ENCODE measurements at places on chromosomes 5 and 9.

DNA sequence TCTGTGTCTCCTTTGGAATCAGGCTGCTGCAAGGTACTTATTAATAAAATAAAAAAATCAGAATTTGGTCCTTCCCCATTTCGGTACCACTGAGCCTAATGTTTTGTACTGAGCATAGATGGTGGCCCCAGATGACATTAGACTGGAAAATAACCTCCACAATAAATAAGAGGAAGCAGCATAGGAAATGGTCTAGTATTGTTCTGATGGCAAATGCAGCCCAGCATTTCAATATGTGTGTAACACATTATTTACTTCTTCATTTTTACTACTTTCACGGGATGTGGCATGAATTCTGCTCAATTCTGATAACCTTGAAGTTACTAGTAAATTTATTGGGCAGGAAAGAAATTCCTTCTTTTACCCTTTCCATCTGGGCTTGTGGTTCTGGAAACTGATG lies 295.6 kb downstream of the ADGRV1 start:
- DNase-seq, result no peak

DNA sequence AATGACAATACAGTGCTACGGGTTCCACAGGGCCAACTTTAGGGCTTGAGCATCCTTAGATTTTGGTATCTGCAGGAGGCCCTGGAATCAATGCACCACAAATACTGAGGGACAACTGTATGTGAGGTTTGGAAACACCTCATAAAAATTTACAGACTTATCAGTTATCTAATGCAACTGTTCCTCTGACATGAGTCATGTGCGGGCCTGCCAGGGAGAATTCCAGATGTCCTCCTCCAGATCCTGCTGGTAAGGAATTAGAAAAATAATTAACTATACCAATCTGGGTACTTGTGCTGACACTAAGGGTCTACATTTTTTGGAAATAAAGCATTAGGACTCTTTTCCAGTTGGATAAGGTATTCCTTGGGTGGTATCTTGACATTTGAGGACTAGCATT lies 333.3 kb downstream of the ARRDC3 start:
- no peak for DNase-seq

GRCh38 chr5:98727686-98728085 lies 45.8 kb upstream of the RGMB start:
- DNase-seq, result no peak

- DNase-seq, result no peak
Measured at GRCh38 chr5:43041669-43042175, 1.6 kb upstream of the ANXA2R start.

GRCh38 chr9:2286333-2286705 lies 271.2 kb downstream of the SMARCA2 start:
- no peak for DNase-seq

- DNase-seq, result no peak
Measured at GRCh38 chr5:139797856-139798510, 2.4 kb downstream of the PSD2 start.

DNA sequence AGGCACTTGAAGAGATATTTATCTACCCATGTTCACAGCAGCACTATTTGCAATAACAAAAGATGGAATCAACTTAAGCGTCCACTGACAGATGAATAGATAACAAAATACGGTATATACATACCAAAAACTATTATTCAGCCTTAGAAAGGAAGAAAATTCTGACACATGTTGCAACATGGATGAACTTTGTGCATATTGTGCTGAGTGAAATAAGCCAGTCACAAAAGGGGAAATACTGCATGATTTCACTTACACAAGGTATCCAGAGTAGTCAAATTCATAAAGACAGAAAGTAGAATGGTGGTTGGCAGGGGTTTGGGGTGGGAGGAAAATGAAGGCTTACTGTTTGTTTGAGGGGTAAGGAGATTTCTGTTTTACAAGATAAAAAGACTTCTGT lies 66.0 kb downstream of the FBN2 start:
- DNase-seq, result no peak

Measured in anterior cingulate cortex (tissue), 58 donors.